Inflammatory macrophage treated with lipopolysaccharide for 4 hours (primary cell): ENCODE measurements at places on chromosomes 2 and 18.

GRCh38 chr2:25383806-25384205 lies 42.1 kb upstream of the DNMT3A start:
- no peak for DNase-seq

GRCh38 chr2:222194669-222195068 lies 104.1 kb downstream of the PAX3 start:
- no peak for DNase-seq

DNA sequence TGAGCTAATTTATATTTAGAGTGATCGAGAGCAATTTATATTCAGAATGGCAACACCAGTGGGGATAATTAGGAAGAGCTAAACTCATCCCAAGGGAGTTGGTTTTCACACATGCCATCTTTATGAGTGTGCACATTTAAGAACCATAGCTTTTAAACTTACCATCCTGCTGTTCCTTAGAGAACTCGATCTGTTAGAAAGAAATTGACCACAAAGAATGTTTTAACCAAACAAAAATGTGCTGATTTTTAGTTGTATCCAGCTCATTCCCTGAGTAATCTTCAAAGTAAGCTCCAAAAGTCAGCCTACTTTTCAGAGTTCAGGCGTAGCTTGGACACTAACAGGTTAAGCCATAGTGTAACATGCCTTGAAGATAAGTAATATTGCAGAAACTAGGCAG lies 12.6 kb downstream of the MYL1 start:
- no peak for DNase-seq

DNA sequence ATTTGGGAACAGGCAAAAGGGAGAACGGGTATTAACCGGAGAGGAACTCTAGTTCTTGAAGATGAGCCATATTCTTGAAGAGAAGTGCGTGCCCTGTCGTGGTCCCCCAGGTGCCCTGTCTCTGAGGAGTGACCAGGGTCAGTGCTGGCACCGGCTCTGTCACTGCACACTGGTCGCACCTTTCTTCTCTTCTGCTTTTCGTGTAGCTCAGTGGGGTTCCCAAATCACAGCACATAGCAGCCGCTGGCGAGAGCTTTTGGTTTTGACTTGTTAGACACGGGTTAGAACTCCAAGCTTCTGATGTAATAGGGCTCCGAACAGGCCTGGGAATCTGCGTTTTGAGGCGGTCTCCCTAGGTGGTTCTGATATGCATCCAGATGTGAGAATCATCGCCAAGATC lies 18.4 kb upstream of the LRRTM1 start:
- no peak for DNase-seq

DNA sequence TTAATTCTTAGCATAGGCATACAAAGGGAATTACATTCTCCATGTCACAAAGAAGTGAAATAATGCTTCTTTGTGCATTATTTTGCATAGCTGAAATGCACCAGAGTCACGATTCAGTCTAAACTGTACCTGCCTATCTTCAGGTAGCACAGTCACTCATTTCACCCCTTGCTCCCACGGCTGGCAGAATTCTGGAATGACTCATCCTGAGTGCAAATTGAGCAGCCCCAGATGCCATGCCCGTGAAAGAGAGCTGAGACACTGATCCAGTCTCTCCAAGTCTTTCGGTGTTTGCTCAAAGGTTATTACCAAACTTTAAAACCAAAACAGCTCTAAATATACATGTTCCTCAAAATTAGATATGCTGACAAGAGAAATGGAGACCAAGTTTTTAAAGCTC lies 168.3 kb upstream of the POU3F3 start:
- DNase-seq, result no peak

DNA sequence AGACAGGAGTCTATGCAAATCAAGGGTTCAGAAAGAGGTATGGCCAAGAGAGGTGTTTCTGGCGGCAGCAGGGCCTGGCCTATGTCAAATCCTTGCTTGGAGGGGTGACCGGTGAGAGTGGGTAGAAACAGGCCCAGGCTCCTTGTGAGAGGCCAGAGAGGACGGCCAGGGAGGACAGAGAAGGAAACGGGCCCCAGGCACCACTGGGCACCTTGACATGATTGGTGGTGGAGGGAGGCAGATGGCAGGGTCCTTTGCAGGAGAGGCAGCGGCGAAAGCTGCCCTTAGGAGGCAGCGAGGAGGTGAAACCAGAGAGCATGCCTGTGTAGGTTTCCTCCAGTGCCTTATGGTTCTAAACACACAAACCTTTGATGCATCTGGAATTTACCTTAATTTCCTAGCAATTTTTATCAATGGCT lies 6.2 kb downstream of the RAMP1 start:
- DNase-seq, result no peak
